Anterior cingulate cortex (tissue), 58 donors: ENCODE measurements at places on chromosomes 2 and 18.

- DNase-seq: no peak
These were observed 81.2 kb downstream of the NEDD4L start for GRCh38 chr18:58125183-58125582.

GRCh38 chr2:240687741-240688552 is 3.7 kb upstream of the AQP12A start:
- no peak for DNase-seq

GRCh38 chr2:8692783-8693156 is 10.9 kb downstream of the ID2 start:
- no peak for DNase-seq

DNA sequence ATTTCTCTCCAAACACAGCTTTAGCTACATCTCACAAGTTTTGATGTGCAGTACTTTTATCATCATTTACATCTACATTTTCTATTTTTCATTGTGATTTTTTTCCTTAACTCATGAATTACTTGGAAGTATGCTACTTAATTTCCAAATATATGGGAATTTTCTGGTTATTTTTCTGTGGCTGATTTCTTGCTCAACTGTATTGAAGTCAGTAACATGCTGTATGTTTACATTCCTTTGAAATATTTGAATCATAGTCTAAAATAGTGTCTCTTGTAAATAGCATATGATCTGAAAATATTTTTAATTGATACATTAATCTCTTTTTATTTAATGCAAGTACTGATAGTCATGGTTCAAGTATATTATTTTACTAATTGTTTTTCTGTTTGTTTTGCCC is 26.0 kb upstream of the GALNT5 start:
- DNase-seq: no peak

DNA sequence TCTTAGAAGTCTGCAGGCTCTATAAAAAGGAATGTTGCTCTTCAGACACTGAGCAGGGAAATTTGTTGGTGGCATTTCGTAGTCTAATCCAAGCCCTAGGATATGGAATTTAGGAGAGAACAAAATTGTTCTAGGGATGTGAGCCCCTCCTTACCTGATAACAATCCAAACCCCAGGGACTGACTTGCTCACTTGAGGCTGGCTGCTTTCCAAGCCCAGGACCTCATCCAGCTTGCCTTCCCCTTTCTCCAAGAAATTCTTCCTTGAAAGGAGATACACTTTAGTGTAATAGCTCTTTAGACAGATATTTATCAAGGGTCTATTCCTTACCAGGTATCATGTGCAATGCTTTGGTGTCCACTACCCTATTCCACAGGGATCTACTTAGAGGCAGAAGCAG is 279.8 kb downstream of the C1D start:
- no peak for DNase-seq

DNA sequence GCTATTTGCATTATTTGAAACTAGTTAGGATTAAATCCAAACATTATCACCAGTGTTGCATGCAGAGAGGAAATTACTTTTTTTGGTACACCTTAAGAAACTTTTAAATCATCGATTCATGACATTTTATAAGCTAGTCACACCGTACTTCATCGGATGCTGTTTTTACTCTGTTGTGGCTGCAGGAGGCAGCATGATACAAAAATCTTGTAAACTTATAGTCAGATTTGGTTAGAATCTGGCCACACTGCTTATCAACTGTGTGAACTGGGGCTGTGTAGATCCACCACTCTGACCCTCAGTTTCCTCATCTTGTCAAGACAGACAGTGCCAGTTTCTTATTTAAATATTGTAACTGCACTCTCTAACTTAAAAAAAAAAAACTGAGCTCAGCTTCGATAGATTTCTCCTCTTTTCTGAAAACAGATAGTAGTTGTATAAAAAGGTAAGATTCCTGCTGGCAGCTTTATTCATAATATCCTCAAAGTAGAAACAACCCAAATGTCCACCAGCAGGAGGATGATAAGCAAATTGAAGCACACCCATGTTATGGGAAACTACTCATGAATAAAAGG is 77.8 kb downstream of the RAPGEF4 start:
- no peak for DNase-seq

GRCh38 chr2:100135415-100135814 is 7.0 kb downstream of the AFF3 start:
- DNase-seq: no peak
